H1 (cell line): ENCODE measurements at places on chromosomes 16 and 17. TPM values are rescaled to one million over a fixed set of nuclear protein-coding genes. Genes with fewer than 3 reads are reported as not detected.

GRCh38 chr17:2438823-2439222 lies 38.0 kb upstream of the MNT start:
- no peak for DNase-seq

DNA sequence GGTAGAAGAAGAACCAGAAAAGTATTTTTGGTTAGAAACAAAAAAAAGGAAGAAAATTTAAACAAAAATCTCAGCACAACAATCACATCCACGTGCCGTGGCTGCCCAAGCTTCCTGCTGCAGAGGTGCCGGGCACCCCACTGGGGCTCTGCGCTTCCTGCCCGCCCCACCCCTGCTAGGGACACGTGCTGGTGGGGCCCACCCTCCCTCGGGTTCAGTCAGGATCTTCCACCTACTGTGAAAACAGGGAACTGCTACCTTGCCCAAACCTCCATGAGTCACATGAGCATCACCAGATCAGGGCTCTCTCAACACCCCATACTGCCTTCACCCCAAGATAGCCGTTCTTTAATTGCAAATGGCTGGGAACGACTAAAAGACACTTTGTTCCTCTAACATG lies 24.4 kb upstream of the CYTH1 start:
- DNase-seq: no peak

GRCh38 chr17:50267074-50267841 lies 7.0 kb upstream of the TMEM92 start:
- DNase-seq: no peak

DNA sequence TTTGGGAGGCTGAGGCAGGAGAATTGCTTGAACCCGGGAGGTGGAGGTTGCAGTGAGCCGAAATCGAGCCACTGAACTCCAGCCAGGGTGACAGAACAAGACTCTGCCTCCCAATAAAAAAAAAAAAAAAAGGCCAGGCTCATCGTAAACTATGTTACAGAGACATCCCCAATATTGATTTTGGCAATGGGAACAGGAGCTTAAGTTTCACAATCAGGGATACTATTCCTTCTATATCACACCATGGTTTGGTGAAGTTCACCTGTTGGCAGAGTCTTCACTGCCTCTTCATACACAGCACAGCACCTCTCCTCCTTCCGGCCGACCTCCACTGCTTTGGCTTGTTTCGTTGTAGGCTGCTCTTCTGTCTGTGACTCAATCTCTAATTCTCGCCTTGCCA lies 21.2 kb downstream of the UTP6 start:
- no peak for DNase-seq

DNA sequence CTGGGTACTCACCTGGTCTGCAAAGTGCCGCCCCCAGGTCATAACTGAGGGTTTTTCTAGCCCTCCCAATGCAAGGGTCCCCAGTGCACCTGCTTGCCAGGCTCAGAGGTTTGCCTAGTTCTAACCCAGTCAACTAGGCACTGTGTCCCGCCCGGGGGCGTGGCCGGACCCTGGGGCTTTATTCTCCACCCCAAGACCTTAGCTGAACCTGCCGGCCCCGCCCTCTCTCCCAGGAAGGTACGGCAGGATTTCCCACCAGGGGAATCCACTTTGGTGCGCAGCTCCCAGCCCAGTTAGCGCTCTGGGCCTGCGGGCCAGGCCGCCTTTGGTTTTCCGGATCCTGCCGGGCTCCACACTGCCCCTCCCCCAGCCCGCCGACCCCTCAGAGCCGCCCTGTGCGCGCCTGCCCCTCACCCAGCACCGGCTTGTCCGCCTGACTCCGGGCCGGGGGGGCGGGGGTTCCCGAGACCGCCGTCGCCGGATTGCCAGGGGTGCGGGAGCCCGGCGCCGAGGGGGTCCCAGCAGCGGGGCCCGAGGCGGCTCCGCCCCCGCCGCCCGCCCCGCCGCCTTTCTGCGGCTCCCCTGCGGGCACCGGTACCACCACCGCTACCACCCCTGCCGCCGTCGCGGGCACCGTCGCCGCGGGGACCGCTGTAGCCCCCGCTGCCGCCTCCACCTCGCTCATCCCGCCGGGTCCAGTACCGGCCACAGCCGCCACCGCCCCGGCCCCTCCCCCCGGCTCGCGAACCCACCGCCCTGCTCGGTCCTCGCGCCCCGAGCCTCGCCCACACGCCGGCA lies 424 bp downstream of the YBX2 start:
- no peak for DNase-seq

DNA sequence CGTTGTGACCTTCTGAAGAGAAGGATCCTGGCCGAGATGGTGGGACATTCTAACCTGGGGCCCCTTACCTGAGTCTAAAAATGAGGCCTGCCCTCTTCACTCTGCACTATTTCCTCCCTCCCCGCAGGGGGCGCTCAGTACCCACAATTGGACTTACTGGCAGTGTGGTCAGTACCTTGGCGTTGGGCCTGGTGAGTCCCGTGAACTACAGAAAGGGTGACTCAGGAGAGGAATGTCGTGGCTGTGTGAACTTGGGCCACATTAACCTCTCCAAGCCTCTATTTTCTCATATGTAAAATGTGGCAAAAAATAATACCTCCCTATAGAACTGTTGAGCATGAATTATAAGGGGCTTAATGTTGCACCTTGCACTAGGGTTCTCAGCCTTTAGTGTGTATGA lies 3.9 kb downstream of the RSAD1 start:
- peak; percentile 93 for DNase-seq

DNA sequence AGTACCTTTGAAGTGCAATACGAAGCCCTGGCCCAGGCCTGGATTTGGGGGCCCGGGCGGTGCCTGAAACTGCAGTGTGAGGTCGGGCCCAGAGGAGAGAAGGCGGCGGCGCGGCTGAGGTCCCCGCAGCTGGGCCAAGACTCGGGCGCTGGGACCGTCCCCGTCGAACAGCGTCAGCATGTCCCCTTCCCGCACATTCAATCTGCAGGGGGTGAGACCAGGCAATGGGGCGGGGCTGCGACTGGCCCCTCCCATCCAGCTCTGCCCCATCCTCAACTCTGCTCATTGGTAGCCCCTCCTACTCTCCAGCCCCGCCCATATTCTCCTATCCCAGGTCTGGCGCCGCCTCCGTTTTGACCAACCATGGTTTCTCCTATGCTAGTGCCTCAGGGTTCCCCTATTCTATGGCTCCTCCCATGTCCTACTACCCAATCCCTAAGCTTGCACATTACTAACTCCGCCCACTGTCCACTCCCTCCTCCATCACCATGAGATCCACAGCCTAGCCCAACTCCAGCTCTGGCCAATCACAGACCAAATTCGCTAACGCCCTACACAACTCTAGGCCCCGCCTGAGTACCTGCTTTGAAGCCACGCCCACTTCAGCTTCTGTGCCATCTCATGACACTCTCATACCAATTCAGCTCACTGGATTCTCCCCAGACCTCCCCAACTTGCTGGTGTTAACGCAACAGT lies 14.4 kb upstream of the CDIPT start:
- peak; percentile 99 for DNase-seq

GRCh38 chr16:23407436-23408127 lies 45.4 kb downstream of the COG7 start:
- no peak for DNase-seq

DNA sequence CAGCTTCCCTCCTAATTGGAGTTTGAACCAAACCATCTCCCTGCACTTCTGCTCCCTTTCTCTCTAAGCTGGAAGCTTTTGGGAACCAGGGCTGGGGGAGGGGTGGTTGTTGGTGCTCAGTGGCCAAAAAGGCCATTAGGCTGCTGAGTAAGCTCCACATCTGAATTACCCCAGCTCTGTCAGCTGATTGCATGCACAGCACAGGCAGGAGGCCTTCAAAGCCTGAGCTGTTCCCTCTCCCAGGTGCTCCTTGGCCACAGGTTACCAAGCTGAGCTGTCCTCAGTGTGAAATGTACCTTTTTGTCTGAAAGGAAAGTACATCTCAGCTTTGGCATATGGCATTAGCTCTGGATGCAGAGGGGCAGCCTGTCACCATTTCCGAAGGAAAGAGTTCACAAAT lies 6.2 kb upstream of the TBKBP1 start:
- no peak for DNase-seq

DNA sequence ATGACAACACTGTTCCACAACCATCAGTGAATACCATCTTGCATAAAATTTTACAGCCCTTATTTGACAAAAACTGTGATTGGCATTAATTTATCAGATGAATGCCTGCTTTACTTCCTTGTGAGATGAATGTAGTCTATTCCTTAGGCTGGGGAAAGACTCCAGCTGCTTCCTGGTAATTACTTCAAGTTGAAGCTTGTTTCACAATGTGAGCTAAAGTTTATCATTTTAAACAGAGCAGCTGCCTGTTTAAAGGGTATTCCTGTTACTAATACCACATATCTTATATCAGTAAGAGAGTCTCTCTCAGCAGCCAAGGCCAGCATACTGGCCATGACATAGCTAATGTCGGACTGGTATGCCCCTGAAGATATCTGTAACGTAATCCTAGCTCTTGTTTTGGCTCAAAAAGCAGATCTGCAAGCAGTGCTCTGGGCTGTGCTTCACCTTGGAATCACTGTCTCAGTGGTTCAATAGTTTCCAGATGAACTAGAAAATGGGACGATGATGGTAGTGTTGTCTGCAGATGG lies 13.2 kb upstream of the ARL2BP start:
- no peak for DNase-seq

DNA sequence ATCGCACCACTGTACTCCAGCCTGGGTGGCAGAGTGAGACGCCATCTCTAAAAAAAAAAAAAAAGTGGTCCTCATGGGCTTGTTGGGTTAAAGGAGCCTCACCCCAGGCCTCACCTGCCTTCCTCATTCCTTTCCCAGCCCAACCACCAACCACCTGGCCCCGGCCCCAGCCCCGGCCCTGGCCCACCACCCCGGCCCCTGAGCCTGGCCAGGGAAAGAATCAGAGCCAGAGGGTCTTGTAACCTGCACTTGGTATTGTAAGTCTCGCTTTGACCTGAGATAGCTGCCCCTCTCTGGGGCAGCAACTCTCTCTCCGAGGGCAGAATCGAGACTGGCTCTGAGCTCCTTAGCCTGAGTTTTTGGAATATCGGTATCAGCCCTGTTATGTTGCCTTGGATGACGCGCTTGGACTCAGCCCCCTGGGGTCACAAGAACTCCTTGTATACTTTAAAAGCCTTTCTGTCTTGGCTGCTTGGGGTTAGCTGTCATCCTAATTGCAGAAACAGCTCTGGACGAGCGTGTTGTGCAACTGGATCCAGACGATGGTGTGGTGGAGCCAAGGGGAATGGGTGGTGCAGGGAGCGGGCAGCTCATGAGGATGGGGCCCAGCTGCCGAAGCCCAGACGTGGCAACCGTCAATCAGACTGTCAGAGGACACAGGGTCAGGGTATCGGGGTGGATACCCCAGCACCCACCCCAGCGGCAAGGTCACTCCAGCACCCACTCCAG lies 14.6 kb downstream of the SMTNL2 start:
- no peak for DNase-seq

GRCh38 chr16:2335286-2335895 lies 5.1 kb downstream of the ABCA3 start:
- DNase-seq: no peak

DNA sequence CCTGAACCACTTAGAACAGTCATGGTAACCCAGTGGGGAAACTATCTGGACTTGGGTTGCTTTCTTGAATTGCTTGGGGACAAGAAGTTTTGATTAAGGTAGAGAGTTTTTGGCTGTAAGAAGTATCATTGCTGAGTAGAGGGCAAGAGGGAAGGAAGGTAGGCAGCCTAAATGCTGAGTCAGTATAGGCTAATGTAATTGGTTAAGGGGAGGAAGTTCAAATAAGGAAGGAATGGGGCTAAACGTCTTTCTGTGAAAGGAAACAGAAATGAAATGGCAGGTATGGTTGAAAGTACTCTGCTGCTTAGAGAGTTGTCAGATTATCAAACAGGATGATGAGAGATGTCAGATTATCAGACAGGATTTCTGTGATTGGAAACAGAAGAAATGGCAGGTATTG lies 20.3 kb downstream of the KPNB1 start:
- no peak for DNase-seq

Gene MYOCD
- polyA plus RNA-seq: 0.30 and 0.44 TPM in 2 replicates
